Activated T-cell treated with anti-CD3 and anti-CD28 coated beads, Interleukin-2, amount 50 U/mL, for 24 hours (primary cell): ENCODE measurements at places on chromosomes 6 and 20.

DNA sequence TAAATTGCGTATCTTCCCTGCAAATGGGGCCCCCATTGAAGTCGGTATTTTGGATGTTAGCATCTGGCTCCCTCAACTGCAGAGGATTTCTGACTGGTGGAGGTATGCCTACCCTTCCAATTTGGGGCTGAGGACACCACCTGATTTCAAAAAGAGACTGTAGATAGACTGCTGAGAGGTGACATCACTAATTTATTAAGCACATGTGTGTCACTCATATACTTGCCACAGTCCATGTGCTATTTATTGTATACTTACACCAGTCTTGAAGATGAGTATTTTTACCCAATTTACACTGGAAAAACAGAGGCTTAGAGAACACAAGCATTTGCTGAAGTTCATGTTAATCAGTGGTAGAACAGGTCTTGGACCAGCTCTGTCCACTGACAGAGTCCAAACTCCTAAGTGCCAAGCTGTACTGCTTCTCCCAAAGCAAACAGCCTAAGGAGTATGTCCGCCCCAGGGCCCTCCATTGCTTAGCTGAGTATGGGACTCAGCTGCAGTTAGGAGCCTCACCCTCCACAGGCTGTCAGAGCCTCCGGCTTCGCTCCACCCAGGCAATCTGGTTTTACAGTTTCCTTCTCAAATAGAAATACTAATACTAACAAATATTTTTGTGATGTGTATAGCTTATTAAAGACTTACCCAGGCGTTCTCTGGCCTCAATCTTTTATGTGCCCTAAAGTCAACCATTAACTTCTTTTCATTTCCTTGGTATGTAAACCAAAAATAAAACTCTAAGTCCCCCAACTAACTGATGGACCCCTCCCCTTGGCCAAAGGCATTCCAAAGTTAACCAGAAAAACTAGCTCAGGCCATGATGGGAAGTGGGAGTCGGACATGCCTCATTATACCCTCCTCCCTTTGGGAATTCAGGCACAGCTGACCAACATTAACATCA lies 17.5 kb downstream of the RIN2 start:
- DNase-seq, result no peak

DNA sequence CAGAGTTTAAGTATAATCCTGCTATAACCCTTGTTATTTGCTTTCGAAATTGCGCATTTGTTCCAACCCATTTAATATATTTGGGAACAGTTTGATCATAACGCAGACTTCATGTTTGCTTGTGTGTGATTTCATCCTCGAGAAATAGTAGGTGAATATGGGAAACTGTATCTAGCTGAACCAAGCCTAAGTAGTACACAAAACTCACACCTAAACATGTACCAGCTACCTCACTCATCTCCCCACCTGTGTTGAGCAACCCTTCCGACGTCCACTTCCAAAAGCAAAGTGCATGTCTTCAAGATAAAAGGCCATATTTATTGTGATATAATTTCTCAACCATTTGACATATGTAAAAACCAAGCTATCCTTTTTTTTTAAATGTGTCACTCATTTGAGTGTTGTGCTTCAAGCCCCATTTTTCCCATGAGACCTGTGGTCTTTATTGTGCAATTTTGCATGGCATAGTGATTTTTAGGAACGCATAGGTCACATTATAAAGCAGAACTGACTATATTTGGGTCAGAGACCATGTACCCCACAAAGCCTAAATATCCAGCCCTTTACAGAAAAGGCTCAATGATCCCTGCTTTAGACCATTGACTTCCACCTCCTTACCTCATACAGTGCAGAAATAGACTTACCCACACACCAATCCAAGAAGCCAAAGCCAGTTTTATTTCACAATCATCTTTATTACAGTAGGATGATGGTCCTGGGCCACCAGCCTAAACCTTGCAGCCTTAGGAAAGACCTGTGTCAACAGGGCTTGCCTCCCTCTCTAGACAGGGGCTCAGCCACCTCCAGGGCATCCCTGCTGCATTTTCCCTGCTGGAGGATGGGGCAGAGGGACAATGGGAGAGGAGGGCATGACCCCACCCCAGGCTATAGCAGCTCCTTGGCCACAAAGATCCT lies 7.1 kb downstream of the CCND3 start:
- no peak for DNase-seq

DNA sequence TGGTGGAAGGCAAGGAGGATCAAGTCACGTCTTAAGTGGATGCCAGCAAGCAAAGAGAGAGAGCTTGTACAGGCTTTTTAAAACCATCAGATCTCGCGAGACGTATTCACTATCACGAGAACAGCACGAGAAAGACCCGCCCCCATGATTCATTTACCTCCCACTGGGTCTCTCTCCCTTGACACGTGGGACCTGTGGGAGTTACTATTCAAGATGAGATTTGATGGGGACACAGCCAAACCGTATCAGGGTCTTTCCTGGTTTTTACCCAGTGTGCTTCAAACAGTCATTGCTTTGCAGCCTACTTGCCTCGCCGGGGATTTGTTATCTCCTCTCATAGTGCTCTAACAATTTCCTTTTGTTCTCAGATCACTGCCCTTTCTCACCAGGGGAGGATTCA lies 108.2 kb downstream of the UST start:
- DNase-seq, result no peak

DNA sequence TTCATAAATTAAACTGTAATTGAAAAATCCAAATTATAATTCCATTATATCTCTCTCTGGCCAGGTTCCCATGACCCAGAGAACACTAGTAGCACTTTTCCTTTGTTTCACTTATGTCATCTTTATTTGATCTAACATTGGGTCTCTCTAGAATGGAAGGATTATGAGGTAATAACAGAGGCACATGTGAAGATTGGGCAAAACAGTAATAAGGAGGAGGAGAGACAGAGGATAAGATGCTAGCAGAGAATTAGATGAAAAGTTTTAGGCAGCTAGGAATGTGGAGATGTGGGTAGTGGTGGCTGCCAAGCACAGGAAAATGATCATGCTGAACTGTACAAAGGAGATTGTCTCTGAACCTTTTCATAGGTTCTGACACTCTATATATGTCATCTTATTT lies 3.3 kb downstream of the TAB2 start:
- DNase-seq, result no peak

- no peak for DNase-seq
These were observed 25.0 kb downstream of the ARMC2 start for GRCh38 chr6:108873251-108873650.

- no peak for DNase-seq
These were observed 28.3 kb downstream of the PTGIS start for GRCh38 chr20:49539481-49540231.

GRCh38 chr6:3377536-3378397 lies 79.1 kb downstream of the SLC22A23 start:
- no peak for DNase-seq

- DNase-seq, result no peak
These were observed 12.9 kb upstream of the GFOD1 start for GRCh38 chr6:13500264-13500663.

DNA sequence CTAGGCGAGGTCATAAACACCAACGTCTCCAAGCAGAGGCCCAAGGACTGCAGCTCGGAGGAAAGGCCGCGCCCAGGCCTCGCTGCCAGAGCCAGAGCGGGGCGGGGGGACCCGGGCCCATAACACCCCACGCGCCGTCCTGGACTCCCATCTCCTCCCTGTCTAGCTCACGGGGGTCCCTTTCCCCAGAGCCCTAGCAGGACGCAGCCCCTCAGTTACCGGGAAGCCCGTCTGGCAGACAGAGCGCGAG lies 44.9 kb downstream of the MDFI start:
- no peak for DNase-seq

GRCh38 chr6:300026-300425 lies 7.7 kb downstream of the DUSP22 start:
- peak; percentile 20 for DNase-seq

DNA sequence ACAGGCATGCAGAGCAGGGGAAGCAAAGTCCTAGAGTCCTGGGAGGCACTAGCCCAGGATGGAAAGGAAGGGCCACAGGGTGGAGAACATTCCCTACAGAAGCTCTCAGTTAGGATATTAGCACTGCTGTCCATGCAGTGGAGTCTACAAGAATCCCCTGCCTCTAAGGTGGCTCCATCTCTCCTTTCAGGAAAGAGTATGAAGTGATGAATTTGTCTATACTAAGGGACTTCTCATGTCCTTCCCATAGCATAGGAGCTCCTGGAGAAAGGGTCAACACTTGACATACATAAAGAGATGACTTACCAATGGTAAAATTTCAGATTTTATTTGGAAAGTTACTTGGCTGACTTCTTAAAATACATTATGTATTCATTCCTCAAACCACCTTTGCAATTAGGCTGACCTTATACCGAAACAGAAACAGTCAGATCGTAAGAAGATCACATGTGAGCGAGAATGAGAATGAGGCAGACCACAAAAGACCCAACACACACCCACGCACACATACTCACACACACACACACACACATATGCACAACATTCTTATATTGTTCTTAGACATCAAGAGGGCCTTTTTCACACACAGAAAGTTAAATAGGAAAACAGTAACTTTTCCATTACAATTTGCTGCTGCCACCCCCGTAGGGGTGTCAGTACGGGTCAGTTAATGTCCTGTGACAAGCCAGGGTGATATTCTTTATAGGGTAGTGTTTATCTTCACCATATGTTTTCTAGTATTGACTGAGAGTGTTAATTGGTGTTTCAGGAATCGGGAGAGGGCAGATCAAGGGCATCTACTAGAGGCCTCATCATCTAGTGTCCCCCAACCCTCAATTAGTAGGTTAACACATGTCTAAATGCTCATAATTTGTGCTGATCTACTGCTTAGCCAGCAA lies 159.4 kb downstream of the FAXC start:
- no peak for DNase-seq

DNA sequence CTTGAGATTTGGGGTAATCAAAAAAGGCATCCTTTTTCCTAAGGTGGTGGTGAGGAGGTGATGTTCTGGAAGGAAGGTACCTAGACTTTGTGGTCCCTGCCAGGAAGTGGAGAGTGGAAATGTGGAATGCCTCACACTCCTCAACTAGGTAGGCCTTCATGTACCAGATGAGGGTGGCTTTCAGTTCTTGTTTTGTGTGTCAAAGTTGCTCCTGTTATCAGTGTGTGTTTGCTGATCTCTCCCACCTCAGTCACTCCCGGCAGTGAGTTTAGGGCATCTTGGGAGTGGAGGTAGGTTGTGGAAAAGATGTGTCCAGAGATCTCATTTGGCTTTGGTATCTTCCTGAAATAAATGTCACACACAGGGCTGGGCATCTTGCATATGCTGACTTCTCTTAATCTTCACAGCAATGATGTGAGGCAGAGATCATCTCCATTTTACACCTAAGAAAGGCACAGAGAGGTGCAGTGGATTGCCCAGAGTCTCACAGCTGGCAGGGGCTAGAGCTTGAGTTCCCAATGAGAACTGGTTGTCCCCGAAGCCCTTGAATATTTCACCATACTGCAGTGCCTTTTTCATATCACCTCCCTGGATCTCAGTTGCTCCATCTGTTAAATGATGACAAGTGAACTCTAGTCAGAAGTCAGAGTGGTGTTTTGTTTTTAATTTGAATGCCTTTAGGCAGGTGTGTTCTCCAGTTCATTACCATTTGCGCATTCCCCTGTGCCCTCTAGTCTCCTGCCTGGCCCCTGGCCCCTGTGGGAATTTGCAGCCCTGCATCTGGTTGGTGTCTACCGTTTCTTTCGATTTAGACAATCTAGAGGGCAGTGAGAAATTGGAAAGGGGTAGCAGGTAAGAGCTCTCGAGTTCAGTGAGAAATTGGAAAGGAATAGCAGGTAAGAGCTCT lies 2.9 kb downstream of the PKIG start:
- no peak for DNase-seq

DNA sequence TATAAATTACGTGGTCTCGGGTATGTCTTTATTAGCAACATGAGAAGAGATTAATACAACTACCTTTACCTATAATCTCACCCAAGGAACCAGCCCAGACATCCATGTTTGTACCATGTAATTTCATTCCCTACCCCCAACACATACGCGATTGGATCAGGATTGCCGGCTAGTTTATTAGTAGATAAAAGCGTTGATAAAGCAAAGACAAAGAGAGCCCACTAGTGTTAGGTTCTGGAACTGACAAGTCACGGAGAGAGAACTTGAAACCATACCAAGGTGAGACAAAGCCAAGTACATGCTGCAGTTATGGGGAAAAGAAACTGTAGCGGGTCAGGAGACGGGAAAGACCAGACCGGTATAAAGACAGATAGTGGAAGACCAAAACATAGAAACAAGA lies 37.4 kb upstream of the FAM135A start:
- DNase-seq, result no peak

GRCh38 chr6:3764516-3765335 lies 13.2 kb upstream of the PXDC1 start:
- DNase-seq, result no peak

DNA sequence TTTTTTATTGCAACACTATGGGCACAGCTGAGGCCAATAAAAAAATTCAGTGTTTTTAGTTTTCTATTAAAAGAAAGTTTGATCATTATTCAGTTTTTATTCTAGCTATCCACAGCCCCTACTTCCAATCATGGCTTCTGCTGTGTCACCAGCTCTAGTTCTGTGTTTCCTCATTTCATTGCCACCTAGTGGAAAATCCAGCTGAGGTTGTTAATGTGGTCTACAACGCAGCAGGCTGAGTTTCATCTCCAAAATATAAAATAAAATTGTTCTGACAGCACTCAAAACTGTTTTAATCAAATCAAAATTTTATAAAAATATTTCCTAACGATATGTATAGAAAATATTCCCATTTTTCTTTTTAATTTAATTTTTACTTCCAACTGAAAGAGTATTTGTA lies 13.6 kb downstream of the COL9A1 start:
- DNase-seq, result no peak

GRCh38 chr6:322259-322930 lies 30.1 kb downstream of the DUSP22 start:
- peak; percentile 29 for DNase-seq

DNA sequence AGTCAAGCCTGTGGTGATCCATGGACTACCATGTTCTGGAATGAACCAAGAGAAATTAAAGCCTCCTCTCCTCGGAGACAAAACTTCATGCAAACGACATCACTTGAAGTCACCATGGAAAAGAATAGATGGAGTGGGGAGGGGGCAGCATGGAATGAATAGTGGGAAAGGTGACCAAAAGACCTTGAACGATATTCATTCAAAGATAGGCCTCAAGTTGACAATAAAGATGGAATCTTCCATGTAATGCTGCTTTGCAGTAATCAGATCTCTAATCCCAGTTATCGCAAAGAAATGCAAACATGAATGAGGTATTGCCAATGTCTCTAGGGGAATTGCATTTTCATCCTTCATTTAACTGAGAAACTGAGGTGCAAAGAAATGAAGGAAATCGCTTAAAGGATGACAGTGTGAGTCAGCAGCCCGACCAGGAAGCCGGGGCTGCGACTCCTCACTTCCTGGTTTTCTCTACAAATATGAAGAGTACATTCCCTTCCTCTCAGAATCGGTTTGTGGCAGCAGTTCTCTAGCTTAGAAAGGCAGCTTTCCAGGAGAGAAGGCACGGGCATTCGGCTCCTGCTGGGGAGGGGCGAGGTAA lies 65.6 kb upstream of the RREB1 start:
- DNase-seq, result no peak

GRCh38 chr20:61777773-61778494 lies 287.7 kb downstream of the TAF4 start:
- no peak for DNase-seq
